Diencephalon (tissue), 1 donor: ENCODE measurements at places on chromosomes 13 and 19. TPM values are rescaled to one million over a fixed set of nuclear protein-coding genes. Genes with fewer than 3 reads are reported as not detected.

Gene SYT3
- total RNA-seq: 36.0 TPM

Gene S1PR5
- not detected for total RNA-seq

Gene KLF2
- total RNA-seq: 3.9 TPM

Gene OLFM2
- 106 TPM for total RNA-seq

Gene N4BP2L1
- 13.8 TPM for total RNA-seq

Gene CDADC1
- total RNA-seq: 12.9 TPM

Gene PCDH8
- total RNA-seq: 34.6 TPM

Gene RUVBL2
- 113 TPM for total RNA-seq

Gene SLC8A2
- total RNA-seq: 58.8 TPM

Gene ONECUT3
- total RNA-seq: 0.23 TPM

Gene CEACAM8
- total RNA-seq: not detected

Gene HSH2D
- total RNA-seq: not detected

Gene GRK1
- 0.46 TPM for total RNA-seq

Gene THSD8
- not detected for total RNA-seq

Gene POLR1D
- total RNA-seq: 46.4 TPM

Gene CLEC4G
- 0.92 TPM for total RNA-seq

Gene MEDAG
- 0.46 TPM for total RNA-seq

Gene RASAL3
- total RNA-seq: 1.2 TPM

Gene EPSTI1
- total RNA-seq: 3.0 TPM

Gene TEX26
- 3.2 TPM for total RNA-seq

Gene PSG2
- total RNA-seq: not detected

Gene APOC4
- not detected for total RNA-seq
